ENCODE measurements at places on chromosomes 1 and 21.
A peak's percentile ranks its signal among the peaks of the same experiment; 100 is the strongest.

DNA sequence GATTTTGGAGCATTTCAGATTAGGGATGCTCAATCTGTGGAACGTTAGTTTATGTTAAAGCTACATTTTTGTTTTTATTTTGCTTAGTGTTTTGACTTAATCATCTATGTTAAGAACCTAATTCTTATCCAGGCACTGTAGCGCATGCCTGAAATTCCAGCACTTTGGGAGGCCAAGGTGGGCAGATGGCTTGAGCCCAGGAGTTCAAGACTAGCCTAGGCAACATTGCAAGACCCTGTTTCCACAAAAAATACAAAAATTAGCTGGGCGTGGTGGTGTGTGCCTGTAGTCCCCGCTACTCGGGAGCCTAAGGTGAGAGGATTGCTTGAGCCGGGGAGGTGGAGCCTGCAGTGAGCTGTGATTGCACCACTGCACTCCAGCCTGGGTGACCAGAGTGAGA is 23.4 kb downstream of the FNBP1L start:
- no peak for DNase-seq

- no peak for DNase-seq
Observed at GRCh38 chr1:218363141-218363540, 18.0 kb downstream of the TGFB2 start.

GRCh38 chr1:183840140-183840539 is 35.2 kb downstream of the RGL1 start:
- DNase-seq, result no peak

DNA sequence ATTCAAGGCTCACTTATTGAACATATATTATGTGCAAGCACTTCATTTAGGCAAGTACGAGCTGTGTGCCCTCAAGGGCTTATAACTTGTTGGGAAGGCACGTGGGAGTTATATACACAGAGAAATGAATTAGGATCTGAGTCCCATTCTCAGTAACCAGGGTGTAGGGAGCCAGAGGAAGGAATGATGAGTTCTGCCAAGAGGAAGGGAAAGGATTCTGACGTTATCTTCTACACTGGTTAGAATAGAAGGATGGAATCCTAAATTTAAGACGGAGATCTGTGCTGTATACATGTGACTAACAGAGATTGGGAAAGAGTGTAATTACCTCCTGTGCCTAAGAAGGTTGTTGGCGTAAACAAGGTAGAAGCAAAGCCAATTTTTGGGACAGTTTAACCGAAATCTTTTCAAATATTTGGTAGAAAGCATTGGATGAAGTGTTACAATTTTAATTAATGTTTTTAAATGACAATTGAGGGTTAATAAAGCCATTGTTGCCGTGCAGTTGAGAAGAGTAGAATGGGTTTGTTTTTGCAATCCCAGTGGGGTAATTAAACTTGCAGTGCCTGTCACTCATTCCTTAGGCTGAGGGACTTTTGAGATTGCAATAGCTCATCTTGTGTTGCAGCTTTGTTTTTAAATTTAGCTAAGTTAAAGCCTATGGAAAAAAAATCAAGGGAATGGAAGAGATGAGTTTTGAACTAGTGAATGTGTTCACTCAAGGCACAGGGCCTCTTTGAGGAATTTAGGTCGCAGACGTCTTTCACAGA is 177.2 kb downstream of the NFIA start:
- DNase-seq, result no peak

- DNase-seq, result no peak
Observed at GRCh38 chr1:94737124-94737998, 82.8 kb upstream of the SLC44A3 start.

GRCh38 chr1:23074012-23074411 is 54.7 kb downstream of the KDM1A start:
- no peak for DNase-seq

- no peak for DNase-seq
Observed at GRCh38 chr1:46496505-46496904, 6.9 kb downstream of the DMBX1 start.

DNA sequence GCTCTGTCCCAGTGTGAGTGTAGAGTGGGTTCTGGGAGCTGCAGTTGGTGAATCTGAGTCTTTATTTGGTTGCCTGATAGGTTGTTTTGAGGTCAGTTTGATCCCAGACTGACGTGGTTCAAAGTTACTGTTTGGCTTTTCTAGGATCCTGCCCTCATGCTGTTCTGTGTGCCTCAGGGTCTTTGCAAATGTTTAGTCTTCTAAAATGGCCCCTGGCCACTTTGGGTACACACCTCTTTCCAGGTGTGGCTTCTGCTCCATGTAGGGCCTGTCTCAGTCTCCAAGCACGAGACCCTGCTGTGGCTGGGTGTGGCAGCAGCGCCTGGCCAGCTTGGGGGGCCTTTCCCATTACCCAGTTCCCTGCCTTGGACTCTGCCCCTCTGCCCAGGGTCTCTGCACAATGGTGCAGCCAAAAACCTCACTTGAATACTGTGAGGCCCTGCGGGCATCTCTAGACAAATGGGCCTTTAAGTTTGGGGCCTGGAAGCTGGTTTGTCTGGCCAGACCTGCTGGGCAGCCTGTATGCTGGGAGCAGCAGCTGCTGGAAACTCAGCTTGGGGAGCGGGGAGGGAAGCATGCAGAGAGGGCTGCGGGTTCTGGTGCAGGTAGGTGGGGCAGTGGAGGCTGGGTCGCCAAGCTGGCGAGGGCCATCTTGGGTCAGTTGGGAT is 5.6 kb downstream of the PTPRF start:
- DNase-seq, result no peak

- DNase-seq, result no peak
Observed at GRCh38 chr1:223153177-223154119, 10.4 kb upstream of the TLR5 start.

DNA sequence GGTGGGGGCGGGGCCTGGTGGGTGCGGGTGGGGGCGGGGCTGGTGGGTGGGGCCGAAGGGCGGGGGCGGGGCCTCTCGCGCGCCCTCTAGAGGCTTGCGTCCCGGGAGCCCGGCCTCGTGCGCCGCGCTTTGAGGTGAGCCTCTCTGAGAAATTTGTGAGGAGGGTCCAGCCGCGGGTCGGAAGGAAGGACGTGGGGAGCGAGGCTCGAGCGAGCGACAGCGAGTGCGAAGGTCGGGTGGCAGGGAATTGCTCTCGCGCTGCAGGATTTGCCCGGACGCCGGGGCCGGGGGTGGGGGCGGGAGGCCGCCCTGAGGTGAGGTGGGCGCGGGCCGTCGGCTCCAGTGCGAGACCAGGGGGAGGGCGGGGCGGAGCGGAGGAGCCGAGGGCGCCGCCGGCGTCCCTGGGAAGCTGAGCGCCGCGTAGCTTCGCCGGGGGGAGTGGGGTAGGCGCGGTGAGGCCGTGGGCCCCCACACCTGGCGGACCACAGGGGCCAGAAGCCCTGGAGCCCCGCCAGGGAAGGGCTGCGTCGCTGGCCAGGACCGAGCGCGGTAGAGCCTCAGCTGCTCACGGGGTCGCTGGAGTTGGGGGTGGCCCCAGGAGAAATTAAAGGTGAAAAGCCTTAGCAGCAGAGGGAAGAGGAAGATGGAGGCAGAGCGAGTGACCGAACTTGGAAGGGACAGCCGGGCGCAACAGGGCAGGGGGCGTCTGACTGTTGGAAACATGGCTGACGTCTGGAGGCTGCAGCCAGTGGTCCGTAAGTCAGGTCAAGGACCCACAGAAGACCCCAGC is 754 bp upstream of the LSS start:
- no peak for DNase-seq

- DNase-seq, result no peak
Observed at GRCh38 chr1:166166329-166166697, 488 bp downstream of the FAM78B start.

DNA sequence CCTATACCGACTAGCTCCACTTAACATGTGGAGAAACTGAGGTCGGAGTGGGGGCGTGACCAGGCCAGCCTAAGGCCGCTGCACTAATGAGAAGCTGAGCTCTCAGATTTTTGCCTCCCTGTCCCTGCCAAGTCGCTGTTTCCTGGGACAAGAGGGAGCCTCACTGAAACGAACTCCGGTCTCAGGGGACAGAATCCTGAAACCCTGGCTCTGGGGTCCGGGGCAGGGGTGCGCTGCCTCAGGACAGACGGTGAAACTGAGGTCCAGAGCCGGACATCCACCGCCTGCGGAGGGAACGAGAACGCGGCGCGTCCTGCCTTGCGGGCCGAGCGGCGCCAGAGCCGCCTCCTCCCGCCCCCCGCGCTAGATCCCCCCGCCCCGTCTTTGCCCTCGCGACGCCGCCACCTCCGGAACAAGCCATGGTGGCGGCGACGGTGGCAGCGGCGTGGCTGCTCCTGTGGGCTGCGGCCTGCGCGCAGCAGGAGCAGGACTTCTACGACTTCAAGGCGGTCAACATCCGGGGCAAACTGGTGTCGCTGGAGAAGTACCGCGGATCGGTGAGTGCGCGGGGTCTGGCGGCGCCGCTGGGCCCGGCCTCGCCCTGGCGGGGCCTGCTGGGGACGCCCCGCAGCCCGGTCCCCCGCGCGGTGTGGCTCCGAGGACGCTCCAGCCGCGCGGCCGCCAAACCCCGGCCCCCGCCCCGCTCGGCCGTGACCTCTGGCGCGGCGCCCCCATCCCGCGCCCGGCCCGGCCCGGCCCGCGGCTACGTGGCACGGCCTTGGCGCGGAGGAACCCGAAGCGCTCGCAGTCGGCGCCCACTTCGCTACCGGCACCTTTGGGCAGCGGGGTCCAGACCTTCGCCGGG is at the start of gene GPX7:
GPX7 (plus strand) TSS at position 381 of the 865 bp plus-strand sequence; CDS start at position 420, 39 bp downstream.
- DNase-seq, result peak; percentile 22

- DNase-seq, result no peak
Observed at GRCh38 chr21:28385845-28386244, 606.8 kb downstream of the LTN1 start.

DNA sequence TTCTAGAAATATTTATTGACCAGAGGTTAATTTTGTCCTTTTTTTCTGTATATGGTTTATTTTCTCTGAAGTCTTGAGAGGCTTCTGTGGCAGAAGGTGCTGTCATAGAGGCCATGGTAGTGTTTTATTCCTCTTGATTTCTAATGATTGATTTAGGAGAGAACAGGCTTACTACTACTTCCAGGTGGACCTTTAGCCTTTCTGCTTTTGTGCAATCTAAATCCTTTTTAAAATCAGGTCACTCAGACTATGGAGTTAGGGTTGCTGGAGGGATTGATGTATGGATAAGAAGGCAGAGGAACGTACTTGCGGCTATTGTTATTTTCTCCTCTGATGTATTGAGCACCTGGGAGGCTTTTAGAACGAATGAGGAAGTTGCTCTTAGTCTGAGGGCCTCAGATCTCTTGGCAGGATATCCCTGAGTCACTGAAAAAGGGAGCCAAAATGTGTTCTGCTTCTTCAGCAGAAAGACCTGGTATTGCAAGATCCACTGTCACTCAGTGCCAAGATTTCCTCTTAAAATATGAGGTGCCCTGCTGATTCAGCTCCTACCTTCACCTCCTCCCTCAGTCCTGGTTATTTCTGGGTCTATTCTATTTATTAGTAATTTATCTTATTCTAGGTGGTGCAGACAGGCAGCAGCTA is 277.4 kb downstream of the ZNF648 start:
- no peak for DNase-seq

DNA sequence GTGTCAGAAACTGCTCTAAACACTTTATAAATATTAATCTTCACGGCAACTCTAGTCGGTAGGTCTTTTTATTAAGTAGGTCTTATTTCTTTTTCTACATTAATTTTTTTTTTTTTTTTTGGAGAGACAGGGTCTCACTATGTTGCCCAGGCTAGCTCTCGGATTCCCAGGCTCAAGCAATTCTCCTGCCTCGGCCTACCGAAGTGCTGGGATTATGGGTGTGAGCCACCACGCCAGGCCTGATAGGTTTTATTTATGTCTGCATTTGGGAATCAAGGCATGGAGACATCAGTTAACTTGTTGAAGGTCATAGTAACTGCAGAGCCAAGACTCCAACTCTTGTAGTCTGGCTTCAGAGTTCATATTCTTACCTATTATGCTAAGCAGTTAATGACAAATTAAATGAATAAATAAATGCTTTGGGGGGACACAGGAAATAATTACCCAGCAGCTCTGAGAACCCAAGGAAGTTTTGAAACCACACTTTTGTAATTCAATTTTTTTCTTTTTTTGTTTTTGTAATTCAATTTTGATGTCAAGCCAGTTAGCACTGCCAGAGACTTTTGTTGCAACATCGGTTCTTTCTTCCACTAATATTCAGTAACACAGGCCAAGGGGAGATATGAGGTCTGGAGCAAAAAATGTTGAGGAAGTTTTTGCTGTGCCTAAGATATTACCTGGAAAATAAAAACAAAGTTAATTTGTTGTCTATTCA is 9.4 kb upstream of the UAP1 start:
- DNase-seq, result no peak

- no peak for DNase-seq
Observed at GRCh38 chr1:101241485-101242225, 4.8 kb downstream of the S1PR1 start.

- DNase-seq, result no peak
Observed at GRCh38 chr1:5889901-5890300, 102.3 kb downstream of the NPHP4 start.

DNA sequence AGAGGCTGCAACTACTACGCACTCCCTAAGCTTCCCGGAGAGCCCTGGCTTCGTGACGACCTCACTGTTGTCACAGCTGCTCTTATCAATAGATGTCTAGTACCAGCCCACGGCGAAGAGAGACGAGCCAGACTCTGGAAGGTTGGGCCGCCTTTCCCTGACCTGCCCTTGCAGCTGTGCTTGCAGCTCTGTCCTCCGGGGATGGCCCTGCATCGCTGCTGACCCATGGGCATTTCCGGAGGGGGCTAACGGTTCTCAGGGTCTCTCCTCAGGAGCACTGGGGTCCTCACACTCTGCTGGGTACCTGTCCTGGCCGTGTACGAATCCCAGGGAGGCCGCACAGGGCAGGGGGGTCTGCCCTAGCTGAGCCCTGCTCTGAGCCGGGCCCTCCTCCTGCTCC is 93.8 kb upstream of the COL6A1 start:
- DNase-seq, result no peak

DNA sequence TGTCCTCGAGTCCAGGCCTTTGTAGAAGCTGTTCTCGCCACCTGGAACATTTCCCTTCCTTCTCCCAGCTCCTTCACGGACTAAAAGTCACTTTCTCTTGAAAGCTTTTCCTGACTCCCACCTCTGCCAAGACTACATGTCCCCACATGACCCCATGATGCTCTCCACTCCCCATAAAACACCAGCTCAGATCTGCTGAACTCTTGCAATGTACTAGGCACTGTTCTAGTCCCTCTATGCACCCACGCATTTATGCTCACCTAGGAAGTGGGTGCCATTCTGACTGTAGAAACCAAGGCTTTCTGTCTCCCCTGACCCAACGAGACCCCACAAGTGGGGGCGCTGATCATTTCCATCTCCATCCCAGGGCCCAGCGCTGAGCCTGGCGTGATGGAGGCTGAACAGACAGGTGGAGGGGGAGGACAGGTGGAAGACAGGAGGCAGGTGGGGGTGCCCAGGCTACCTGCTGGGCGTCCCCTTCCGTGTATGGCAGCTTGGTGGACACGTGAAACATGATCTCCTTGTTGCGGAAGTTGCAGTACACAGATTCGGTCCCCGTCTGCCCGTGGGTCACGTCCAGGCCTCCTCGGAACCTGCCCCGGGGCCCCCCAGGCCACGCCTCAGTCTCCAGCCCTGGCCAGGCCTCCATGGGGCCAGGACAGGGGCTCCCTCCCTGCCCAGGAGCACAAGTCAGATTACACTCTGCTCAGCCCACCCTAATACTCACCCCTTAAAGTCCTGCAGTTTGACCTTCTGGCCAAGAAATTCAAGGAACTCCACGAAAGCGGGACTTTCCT is 58.0 kb downstream of the RAP1GAP start:
- DNase-seq, result no peak
